MCF 10A (cell line): ENCODE measurements at places on chromosomes 7 and 10. TPM values are rescaled to one million over a fixed set of nuclear protein-coding genes. Genes with fewer than 3 reads are reported as not detected.
A peak's percentile ranks its signal among the peaks of the same experiment; 100 is the strongest.

Gene ENO4
- total RNA-seq: 0.15 TPM in 1 of 2 replicates, not detected in the other

Gene CDC14C
- not detected in 2 replicates for total RNA-seq

Gene CHST3
- total RNA-seq: 28.7 and 29.3 TPM in 2 replicates

Gene PAPOLB
- not detected in 2 replicates for total RNA-seq

Gene HHEX
- 0.19 and 0.54 TPM in 2 replicates for total RNA-seq

Gene STEAP4
- not detected in 2 replicates for total RNA-seq

Gene DOCK4
- total RNA-seq: 28.0 and 31.4 TPM in 2 replicates

Gene SMIM30
- 32.3 and 37.4 TPM in 2 replicates for total RNA-seq

DNA sequence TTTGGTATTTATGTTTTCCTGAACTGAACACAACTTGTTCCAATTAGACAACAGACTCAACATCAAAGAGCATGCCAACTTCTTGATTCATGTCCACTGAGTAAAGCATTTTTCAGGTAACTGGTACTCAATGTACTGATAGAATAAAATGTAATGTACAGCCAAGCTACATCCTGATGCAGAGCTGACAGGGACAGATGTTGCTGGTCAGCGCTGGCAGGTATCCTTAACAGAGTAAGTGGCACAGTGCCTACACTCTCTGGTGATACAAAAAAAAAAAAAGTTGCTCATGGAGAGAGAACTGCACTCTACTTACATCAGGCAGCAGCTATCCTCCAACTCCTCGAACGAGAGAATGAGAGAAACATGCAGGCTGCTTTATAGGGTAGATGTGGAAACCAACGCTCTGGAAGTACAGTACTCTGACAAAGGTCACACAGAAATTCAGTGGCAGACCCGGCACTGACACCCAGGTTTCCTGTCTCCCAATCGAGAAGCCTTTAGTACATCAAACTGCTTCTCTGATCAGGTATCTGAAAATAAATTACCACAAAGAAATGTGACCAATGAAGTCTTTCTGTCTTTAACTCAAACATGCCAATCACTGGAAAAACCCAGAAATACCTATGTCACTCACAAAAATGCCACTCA is 4.6 kb downstream of the ITGB1 start:
- no peak for DNase-seq

GRCh38 chr7:48286836-48287235 is 115.6 kb downstream of the ABCA13 start:
- no peak for DNase-seq

DNA sequence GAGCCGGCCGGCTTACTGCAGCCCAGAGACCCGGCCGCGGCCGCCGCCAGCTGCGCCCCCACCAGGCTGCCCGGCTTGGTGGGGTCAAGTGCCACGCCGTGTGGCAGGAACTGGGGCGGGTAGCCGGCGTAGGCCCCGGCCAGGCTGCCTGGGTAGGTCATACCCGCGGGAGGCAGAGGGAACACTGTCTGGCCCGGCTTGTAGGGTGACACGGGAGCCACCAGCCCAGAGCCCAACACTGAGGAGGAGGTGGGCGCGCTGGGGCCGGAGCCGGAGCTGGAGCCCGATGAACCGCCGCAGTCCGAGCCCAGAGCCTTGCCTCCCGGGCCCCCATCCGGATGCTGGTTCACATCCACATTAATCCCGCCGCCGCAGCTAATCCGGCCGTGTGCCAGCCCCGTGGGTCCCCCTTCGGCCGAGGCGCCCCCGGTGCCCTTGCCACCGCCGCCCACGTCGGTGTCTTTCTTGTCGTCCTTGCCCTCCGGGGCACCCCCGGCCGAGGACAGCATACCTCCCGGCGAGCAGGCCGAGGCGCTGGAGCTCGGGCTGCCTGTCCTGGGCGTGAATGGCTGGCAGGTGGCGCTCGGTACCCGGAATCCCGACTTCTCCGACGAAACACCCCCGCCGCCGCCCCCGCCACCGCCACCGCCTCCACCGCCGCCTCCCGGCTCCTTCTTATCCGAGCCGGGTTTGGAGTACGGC is 2.0 kb downstream of the ZNF503 start:
- DNase-seq: peak; percentile 67

DNA sequence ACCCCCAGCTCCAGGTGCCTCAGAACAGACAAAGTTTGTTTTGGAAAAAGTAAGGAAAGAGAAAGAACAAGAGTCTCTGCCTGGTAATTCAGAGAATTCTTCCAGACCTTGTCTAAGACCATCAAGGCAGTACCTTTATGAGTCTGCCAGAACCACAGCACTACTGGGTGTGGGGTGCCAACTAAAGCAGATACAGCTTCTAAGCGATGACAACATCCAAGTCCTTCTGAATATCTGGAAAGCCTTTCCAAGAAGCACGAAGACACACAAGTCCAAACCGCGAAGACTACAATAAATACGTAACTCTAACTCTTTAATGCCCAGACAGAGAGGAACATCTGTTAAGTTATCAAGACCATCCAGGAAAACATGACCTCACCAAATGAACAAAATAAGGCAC is 94.3 kb downstream of the SIRT1 start:
- DNase-seq: no peak

GRCh38 chr7:108659261-108659660 is 89.6 kb downstream of the DNAJB9 start:
- DNase-seq: no peak

GRCh38 chr10:2399482-2399881 is 662.2 kb upstream of the ADARB2 start:
- DNase-seq: no peak

DNA sequence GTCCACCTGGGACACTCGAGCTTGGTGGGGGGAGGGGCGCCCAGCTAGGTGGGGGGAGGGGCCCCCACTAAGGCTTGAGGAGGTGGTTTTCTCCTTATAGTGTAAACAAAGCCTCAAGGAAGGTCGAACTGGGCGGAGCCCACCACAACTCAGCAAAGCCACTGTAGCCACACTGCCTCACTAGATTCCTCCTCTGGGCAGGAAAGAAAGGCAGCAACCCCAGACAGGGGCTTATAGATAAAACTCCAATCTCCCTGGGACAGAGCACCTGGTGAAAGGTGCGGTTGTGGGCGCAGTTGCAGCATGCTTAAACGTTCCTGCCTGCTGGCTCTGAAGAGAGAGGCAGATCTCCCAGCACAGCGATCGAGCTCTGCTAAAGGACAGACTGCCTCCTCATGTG is 133.1 kb downstream of the SNX13 start:
- no peak for DNase-seq

DNA sequence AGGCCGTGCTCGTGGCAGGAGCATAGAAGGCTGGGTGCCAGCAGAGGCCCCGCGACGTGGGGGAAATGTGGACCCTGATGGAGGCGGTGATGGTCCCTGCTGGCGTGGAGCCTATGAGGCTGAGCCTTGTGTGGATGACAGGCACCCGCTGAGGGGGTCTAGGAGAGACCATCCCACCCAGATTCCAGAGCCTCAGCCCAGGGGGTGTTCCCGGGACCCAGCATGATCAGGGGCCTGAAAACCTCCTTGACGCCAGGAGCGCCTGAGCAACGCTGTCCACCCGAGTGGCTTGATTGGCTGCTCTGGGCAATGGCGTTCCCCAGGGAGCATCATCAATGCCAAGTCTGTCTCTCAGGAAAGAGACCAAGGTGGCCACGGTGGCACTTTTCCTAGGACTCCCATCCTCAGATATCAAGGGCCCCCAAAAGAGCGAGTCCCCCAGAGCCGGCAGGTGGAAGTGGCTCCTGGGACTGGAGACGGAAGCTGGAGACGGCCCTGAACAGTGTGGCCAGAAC is 61.1 kb downstream of the PWWP2B start:
- DNase-seq: no peak

- peak; percentile 76 for DNase-seq
Observed at GRCh38 chr7:44867073-44867995, 18.0 kb downstream of the PURB start.

GRCh38 chr7:108367314-108367713 is 88.9 kb downstream of the NRCAM start:
- no peak for DNase-seq

DNA sequence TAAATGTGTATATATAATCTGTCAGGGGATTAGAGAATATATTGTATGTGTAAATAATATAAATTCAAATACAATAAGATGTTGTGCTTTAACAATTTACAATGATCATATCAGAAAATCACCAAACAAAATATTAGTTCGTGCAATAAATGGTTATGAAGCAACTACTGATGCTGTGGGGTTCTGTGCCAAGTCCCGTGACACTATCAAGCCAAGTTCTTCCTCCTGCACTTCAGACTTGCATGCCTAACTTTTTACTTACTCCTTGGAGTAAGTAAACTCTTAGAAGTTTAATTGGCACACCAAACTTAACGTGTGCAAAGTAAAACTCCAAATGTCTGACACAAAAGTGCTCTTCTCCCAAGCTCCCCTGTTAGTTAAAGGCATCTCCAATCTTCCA is 26.5 kb upstream of the TMEM254 start:
- DNase-seq: no peak

GRCh38 chr10:78464856-78465267 is 431.2 kb downstream of the RPS24 start:
- DNase-seq: no peak

- DNase-seq: no peak
Observed at GRCh38 chr10:62443866-62444265, 69.7 kb downstream of the ZNF365 start.

DNA sequence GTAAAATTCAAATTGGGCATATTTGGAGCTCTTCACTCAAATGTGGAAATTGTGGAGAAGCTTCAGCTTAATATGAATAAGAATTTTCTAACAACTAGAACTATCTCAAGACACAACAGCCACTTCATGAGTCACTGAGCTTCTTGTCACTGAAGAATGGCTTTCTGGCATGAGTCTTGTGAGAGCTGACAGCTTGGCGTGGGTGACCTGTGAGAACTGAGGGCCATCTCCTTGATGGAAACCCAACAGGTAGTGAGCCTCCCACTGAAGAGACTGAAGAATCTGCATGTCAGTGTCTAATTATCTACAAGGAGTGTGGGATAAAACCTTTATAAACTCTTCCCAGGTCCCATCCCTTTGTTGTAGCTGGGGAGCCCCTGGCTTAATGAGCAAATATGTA is 66.0 kb downstream of the CLEC2L start:
- DNase-seq: no peak

- no peak for DNase-seq
Observed at GRCh38 chr10:132743925-132744490, 41.9 kb downstream of the NKX6-2 start.

- DNase-seq: no peak
Observed at GRCh38 chr10:112872728-112873127, 77.3 kb upstream of the TCF7L2 start.

DNA sequence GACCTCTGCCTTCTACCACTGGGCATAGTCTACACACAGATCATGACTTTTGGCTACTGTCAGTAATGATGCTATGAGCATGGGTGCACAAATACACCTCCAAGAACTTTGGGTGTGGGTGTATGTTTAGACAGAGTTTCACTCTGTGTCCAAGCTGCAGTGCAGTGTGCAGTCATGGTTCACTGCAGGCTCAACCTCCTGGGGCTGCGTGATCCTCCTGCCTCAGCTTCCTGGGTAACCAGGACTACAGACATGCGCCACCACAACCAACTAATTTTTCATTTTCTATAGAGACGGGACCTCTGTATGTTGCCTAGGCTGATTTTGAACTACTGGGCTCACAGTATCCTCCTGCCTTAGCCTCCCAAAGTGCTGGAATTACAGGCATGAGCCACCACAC is 194.4 kb downstream of the NSUN6 start:
- DNase-seq: no peak

DNA sequence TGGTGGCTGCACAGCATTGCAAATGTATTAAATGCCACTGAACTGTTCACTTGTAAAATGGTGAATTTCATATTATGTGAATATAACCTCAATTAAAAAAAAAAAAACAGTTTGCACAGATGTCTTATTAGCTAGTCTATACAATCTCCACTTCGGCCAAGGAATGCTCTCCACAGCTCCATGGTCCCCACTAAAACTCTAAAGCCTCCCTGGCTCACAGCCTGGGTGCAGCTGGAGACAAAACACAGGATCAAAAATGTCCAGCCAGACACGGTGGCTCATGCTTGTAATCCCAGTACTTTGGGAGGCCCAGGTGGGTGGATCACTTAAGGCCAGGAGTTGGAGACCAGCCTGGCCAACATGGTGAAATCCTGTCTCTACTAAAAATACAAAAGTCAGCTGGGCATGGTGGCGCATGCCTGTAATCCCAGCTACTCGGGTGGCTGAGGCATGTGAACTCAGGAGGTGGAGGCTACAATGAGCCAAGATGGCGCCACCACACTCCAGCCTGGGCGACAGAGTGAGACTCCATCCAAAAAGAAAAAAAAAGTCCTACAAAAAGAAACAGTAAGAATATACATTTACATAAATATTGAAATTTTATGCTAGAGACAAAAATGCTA is 66.0 kb downstream of the SRPK2 start:
- DNase-seq: no peak

- DNase-seq: no peak
Observed at GRCh38 chr7:28575241-28575643, 162.9 kb downstream of the CREB5 start.

DNA sequence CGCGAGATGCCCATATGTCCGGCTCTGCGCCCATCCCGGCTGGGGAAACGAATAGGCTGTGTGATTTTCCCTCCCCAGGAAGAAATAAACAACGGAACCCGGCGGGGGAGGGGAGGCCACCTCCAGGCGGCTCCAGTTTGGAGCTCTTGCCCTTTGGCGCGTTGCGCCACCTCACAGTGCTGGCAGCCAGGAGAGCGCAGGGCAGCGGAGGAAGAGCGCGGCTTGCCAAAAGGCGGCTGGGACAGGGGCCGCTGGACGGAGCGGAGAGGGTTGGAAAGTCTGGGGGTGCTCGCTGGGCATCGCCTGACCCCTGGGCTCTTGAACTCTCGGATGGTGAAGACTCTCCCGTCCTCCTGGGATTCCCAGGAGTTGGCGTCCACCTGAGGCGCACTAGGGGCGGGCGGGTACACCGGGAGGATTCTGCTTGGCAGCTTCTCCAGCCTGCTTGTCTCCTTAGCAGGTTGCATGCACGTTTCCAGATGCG is 5.3 kb upstream of the NEUROG3 start:
- DNase-seq: no peak

DNA sequence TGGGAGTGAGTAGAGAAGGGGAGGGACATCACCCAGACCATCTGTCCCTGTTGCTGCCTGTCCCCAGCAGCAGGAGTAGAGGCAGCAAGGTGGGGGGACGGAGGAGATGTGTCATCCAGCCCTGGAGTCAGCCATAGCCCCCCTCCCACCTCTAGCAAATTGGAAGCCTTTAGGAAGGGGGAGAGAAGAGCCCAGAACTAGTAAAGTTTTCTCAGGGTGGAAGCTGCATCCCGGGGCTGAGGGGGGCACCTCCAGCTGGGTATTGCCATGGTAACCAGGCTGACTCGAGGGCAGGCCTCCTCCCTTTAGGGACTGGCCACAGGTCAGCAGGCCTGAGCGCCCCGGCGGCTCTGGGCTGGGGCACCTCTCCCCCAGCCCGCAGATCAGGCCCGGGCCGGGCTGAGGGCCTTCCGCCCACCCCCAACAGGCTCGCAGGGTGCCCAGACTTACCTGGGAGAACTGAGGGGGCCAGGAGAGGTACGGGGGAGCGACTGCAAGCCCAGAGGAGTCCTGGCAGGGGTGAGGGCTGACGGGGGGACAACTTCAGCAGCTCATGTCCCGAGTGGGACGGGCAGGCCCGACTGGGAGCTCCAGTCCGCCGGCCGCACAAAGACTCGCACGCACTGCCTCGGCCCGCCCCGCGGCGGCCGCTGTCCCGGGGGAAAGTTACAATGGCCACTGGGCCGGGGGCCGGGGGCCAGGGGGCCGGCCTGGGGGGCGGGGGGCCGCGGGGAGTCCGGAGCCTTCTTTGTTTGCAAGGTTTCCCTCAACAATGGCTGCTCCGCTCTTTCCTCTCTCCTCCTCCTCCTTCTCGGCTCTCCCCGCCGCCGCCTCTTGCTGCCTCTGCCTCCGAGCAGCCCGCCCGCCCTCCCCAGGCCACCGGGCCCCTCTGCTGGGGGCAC is 6.0 kb downstream of the LDB1 start:
- DNase-seq: no peak

- no peak for DNase-seq
Observed at GRCh38 chr7:9709216-9709615, 1264.5 kb upstream of the PHF14 start.
